ENCODE measurements at places on chromosomes 6 and 20.

GRCh38 chr6:398558-399078 is 7.1 kb downstream of the IRF4 start:
- DNase-seq = peak; percentile 32

- peak; percentile 32 for DNase-seq
These were observed 16.7 kb downstream of the HMGN4 start for GRCh38 chr6:26554697-26555504.

- DNase-seq = no peak
These were observed 123.4 kb downstream of the FLRT3 start for GRCh38 chr20:14214046-14214445.

DNA sequence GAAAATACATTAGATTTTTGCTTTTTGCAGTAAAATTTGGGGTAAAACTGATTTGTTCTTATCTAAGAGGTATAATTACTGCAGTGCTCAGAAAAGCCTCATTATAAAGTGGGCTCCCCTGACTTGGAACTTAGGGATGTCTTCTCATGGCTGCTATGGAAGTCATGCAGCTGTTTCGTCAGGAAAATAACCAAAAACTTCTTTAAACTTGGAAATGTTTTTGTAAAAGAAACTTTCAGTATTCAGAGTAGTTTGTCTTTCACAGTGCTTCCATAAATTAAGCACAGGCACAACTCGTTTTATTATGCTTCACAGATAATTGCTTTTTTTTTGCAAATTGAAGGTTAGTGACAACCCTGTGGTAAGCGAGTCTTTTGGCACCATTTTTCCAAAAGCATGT is 6.8 kb downstream of the MAPK14 start:
- DNase-seq = no peak

DNA sequence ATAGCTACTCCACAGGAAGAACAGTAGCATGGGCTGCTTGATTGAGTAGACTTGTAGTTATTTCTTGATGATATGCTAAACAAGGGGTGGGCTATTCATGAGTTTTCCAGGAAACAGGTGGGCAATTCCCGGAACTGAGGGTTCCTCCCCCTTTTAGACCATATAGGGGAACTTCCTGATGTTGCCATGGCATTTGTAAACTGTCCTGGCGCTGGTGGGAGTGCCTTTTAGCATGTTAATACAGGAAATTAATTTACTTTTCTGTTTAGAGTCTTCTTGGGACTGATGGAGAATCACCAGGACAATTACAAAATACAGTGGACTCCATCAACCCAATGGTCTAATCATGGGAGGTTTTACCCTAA is 22.7 kb downstream of the CYP24A1 start:
- no peak for DNase-seq

DNA sequence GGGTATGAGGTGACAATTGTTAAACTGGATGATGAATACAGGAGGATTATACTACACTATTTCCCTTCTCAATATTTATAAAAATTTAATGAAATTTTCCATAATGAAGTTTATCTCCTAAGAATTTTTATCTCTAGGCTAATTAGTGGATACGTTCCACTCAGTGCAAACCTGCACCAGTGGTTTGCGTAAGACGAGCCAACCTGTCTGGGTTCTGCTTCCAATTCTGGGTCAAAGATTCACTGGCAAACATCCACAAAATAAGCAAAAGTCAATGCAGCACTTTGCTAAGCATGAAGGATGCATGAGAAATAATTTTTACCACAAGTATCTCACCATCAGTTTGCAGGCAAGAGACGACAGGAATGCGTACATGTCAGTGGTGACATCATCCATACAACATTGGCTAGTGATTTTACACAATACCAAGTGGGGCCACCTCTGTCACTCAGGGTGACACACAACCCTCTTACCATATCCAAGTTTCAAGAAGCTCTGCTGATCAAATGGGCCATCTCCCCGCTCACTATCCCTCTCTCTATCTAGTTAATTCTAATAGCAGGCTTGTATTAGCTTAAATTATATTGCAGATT is 51.7 kb downstream of the FAM50B start:
- no peak for DNase-seq

- DNase-seq = no peak
These were observed 179.2 kb upstream of the MCHR2 start for GRCh38 chr6:100173211-100173610.

- DNase-seq = no peak
These were observed 19.5 kb downstream of the KIF13A start for GRCh38 chr6:17967668-17968518.

DNA sequence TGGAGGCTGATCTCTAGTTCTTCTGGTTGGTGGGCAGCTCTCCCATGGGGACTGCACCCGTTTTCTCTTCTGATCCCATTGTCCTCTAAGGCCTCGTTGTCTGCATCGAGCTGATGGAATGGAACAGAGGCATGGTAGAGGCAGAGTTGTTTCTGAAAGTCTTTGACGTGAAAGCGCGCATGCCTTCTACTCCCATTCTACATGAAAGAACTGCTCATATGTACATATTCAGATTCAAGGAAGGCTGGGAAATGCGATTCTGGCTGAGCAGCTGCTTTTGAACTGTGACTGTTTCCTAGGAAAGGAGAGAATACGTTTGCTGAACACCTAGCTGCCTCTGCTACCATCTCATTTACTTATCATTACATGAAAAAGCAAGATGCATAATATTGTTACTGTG is 815.2 kb downstream of the QKI start:
- no peak for DNase-seq

GRCh38 chr6:142960098-142960497 is 15.1 kb upstream of the HIVEP2 start:
- DNase-seq = no peak

DNA sequence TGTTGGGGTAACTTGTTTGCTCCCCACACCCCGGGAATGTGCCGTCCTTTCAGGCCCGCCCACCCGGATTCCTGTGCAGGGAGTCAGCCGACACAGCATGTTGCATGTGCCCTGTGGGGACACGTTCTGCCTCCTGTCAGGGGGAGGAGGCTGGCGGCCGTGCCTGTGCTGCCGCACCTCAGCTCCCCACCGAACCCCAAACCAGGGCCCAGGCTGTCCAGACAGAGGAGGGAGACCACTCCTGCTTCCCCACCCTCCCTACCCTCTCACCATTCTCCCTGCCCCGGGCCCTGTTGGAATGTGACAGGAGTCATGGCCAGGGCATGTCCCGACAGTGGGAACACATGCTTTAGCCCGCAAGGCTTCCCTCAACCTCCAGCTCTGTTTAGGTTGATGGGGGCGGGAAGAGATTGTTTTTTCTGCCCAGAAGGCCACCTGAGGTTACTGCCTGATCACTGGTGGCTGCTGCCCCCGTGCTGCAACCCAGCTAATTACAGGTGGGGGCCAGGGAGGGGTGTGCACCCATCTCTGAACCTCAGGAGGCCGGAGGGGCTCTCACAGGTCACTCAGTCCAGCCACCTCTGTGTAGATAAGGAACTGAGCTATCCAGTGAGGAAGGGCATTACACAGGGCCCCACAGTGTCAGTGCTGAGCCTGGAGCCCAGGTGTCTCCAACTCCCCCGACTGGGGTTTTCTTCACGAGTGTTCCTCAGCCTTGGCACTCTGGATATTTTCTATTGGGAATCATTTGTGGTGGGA is 13.6 kb downstream of the LRRC73 start:
- DNase-seq = no peak

GRCh38 chr6:169176361-169176991 is 77.2 kb downstream of the THBS2 start:
- DNase-seq = no peak

DNA sequence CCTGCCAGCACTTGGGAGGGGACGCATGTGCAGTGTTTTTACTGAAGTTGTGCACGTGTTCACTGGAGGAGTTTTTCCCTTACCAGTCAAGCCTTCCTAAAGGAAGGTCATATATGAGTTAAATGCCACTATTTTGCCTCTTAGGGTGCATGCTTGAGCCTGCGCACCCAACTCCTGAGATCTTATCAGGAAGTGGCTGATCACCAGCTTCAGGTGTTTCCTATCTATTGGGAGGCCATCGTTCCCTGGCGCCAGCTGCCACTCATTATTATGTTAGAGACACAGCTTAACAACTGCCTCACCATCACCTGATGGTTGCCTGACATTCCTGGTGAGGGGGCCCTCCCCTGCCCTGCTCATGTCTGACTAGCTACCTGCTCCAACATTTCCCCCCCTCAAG is 8.5 kb downstream of the ERVFRD-1 start:
- no peak for DNase-seq

DNA sequence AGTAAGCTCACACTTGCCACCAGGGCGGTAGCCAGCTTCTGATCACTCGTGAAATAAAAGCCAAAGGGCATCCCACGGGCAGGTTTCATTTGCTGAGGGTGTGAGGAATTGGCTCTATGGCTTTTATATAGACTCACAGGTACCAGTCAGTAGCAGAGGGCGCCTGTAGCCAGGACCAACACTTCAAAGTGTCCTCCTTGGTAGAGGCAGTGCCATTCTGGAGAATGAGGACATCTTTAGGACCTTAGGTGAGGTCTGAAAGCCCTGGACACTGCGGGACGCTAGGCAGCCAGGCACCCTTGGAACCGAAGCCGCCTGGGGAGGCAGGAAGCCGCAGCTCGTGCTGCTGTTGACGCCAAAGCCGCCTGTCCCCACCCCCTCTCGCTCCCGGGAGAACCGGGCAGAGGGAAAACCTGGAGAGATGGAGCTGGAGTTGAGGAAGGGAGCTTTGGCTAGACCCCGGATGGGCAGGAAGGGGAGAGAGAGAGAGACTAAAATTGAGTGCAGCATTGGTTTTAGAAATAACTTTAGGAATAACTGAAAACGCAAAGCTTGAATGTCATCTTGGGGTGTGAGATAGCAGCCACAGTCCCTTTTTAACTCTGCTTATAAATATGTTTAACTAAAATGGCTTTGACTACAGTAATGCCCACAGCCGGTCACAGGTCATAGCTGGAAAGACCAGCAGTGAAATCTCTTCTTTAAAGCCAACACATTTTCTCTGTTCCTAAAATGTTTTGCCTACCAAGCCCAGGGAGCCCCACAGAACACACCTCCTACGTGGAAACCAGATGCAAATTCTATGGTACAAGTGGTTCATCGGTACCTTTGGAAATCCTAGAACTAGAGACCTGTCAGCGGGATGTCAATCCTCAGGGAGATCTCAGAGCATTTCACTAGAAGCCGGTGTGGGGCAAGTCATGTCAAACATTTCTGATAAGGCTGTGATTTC is 128.5 kb upstream of the CDYL start:
- DNase-seq = peak; percentile 80

DNA sequence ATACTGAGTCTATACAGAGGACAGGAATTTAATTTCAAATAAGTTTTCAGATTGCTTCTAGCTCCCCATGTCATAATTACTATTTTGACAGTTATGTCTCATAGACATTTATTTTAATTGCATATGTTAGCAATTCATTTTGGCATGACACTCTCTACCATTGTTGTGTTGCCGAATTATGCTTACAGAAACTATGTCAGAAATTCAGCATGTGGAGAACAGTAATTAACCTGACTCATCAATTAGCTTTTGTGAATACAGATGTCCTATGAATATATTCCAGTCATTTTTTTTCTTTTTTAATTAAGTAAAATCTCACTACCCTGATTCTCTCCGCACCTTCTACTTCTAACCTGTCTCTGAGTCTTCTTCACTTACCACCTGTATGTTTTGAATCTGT is 105.1 kb downstream of the NKAIN2 start:
- DNase-seq = no peak

- no peak for DNase-seq
These were observed 2.9 kb downstream of the C6orf141 start for GRCh38 chr6:49553384-49553783.

DNA sequence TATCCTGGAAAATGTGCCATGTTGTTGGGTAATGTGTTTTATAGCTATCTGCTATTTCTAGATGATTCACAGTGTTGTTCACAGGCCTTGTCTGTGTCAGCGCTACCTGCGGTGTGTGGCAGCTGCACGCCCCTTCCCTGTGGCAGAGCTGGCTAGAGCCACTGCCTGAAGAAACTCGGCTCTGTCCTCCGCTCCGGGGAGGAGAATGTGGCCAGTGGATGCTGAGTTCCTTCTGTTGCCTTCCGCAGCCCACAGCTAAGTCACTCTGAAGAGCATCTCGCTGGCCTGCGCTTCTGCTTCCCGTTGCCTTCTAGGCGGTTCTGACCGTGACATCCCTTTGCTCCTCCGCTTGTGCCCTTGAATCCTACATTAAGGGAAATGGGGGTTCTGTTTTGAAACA is 135.1 kb downstream of the PLG start:
- no peak for DNase-seq

GRCh38 chr6:43047998-43048397 is 5.7 kb downstream of the CUL7 start:
- DNase-seq = no peak

GRCh38 chr6:16058201-16058928 is 70.5 kb upstream of the MYLIP start:
- DNase-seq = no peak

GRCh38 chr6:125020385-125020784 is 58.1 kb downstream of the RNF217 start:
- peak; percentile 15 for DNase-seq

DNA sequence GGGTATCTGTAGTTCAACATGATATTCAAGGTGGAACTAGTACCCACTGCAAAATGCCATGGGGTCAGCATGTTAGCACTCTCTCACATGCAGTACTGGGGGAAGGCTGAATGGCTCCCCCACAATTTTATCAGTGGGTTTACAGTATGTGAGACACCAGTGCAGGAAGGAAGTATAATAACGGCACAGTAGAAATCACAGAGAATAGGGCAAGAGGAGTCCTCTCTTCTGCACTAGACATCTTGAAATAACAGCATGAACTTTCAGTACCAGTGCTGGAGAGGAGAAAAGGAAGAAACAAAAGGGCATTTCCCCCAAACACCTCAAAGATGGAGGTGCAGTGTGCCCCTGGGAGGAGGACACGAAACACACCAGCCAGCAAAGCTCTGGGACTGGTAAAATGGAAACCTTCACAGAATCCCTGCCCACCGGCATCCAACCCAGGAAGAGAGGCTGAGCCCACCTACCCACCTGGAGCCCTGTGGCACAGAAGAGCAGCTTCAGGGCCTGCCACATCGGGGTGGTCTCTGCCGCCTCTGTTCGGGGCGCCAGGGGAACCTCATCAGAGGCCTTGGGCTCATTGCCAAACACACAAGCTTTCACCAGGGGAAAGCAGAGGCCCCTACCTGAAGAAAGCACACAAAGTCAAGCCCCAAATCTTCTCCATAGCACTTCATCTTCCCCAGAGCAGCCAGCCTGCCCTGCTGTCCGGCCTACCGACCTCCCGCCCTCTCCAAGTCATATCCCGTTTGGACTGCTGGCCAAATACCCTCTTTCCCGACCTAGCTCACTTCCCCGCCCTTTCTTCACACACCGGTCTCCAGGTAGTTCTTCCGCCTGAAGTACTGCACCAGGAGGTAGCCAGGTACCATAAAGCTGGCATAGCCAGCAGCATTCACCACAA is 1.2 kb downstream of the SLC35B2 start:
- DNase-seq = no peak

DNA sequence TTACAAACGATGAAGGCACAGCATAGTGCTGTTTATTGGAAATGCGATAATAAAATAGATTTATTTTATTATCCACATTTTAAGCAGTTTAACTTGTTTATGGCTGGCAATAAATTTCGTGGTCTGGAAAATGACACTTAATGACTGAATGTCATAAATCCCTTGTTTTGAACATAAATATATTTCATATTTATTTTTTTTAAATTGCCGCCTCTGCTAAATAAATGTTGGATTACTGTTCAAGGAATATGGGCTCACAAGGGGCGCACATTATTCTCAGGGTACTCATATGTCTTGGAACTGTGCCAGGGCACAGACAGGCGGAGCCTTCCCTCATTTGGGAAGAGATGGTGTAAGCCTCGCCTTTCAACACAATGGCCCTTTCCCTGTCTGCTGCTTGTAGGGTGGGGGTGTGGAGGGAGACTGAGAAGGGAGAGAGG is 134.3 kb downstream of the PXDC1 start:
- DNase-seq = no peak

- peak; percentile 42 for DNase-seq
These were observed 1.4 kb downstream of the BACH2 start for GRCh38 chr6:90294989-90295853.

GRCh38 chr20:46580613-46581205 is 30.3 kb upstream of the OCSTAMP start:
- no peak for DNase-seq
